Dermis blood vessel endothelial cell (primary cell): ENCODE measurements at places on chromosomes 3 and 15. TPM values are rescaled to one million over a fixed set of nuclear protein-coding genes. Genes with fewer than 3 reads are reported as not detected.

ARGFX gene
- total RNA-seq, result not detected in 2 replicates

DNA sequence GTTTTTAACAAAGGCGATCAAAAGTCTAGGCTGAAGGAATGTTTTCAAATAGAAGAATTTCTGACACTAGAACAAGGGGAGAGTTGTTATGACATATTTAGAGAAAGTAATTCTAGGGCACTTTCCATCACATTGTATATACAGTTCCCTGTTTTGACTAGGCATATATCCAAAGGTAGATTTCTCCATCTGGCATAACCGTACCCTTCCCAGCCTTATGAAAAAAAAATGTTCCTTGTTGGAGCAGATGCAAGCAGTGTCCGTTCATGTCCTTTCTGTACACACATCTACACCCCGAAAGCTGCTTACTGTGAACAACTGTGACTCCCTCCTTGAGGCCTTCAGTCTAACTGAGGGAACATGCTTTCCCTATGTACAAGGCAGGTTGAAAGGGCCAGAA, 271.7 kb upstream of the GBE1 start:
- DNase-seq, result no peak

DNA sequence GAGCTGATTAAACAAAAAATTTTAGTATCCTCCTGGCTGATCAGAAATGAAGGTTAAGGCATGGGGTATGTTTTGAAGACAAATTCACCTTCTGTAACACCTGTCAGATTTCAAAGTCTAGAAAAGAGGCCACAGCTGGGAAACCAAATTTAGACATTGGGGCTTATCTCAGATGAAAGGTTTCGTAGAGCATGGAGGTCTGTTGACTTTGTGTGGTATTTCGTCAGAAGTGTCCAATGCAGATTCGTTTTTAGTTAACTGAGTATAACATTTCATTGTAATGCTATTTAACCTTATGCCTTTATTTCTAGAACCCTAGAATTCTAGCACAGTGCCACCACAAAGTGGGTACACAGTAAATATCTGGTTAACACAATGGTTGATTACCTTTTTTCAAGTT, 61.7 kb downstream of the FNDC3B start:
- no peak for DNase-seq

CLDN18 gene
- not detected in 2 replicates for total RNA-seq

- DNase-seq, result no peak
Measured at GRCh38 chr15:80246425-80246894, 5.6 kb downstream of the CTXND1 start.

ITIH4 gene
- 0.19 and 1.9 TPM in 2 replicates for total RNA-seq

PDCD6IP gene
- 325 and 401 TPM in 2 replicates for total RNA-seq

GRCh38 chr15:96582473-96582872, 252.0 kb downstream of the NR2F2 start:
- no peak for DNase-seq

GRCh38 chr3:25573386-25574171, 91.1 kb downstream of the TOP2B start:
- no peak for DNase-seq

DNA sequence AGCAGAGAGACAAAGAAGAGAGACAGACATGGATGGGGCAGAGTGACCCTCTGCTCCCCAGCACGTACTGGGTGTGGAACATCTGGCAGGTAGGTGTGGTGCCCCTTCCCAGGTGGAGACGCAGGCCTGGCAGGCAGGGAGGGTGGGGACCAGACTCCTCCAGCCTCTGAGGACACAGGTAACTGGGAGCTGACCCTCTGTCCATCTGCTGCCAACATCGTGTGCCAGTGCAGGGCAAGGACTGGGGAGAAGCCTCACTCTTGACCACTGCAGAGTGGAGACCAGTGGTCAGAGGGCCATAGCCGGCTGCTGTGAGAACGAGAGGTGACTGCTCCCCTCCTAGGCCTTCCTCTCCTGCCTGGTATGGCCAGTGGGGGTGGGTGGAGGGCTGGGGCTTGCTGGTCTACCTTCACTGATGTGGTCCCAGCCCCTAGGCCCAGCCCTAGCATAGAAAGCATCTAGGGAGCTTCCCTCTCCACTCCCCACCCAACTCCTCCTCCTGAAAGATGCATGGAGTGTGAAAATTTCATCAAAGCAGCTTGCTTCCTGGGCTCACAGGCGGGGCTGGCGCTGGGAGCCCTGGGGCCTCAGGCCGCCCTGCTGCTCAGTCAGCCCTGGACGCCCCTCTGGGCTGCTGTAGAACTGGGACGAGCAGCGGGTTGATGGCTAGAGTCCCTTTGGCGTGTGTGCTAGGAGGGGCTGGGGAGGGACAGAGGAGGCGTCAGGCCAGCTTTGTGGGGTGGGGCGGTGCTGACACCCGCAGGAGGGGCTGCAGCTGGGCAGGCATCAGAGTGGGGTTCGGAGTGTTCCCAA, 90.3 kb downstream of the PLXNA1 start:
- no peak for DNase-seq

DNA sequence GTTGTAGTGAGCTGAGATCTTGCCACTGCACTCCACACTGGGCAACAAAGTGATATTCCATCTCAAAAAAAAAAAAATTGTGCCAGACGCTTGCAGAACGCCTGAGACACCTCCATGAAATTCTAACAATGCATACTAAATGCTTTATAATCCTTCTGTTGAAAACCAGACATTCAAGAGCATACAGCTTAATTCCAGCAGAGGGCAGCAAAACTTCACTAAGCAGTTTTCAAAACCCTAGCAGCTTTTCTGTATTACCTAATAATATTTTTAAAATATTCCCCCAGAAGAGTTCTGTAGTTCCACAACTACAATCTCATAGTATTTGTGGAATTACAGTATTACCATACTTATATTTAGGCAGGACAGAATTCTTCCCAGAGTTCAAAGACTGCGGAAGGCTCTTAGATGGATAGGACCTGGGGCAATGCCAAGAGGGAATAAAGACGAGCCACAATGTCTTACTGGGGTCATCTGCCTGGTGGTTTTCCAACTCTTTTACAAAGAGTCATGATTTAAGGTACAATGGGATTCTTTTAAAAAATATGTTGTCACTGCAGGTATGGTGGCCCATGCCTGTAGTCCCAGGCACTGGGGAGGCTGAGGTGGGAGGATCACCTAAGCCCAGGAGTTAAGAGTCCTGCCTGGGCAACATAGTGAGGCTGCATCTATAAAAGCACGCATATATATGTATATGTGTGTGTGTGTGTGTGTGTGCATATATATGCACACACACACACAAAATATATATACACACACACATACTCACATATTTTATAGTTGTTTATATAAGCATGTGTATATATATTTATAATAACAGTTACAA, 19.6 kb upstream of the TASOR start:
- peak; percentile 85 for DNase-seq

- peak; percentile 41 for DNase-seq
Measured at GRCh38 chr3:63886858-63887257, 23.2 kb downstream of the ATXN7 start.

SCG5 gene
- total RNA-seq, result 0.34 TPM in 1 of 2 replicates, not detected in the other

CCK gene
- total RNA-seq, result not detected in 2 replicates

- peak; percentile 89 for DNase-seq
Measured at GRCh38 chr3:38805765-38806386, 10.1 kb downstream of the SCN10A start.

MED12L gene
- under 0.01 and 0.05 TPM in 2 replicates for total RNA-seq

AGBL1 gene
- total RNA-seq, result not detected in 2 replicates

GRCh38 chr3:124587053-124587408, 143.2 kb upstream of the UMPS start:
- no peak for DNase-seq

GRCh38 chr3:68773401-68773800, 158.9 kb downstream of the TAFA4 start:
- no peak for DNase-seq

GREM1 gene
- 0.47 and 1.2 TPM in 2 replicates for total RNA-seq

TM4SF18 gene
- total RNA-seq, result 363 and 529 TPM in 2 replicates

GRCh38 chr15:51970132-51970817, 1.3 kb downstream of the LEO1 start:
- DNase-seq, result no peak

NR1I2 gene
- total RNA-seq, result under 0.01 TPM in 1 of 2 replicates, not detected in the other

GRCh38 chr3:189566550-189567130, 64.5 kb upstream of the TP63 start:
- DNase-seq, result no peak

- no peak for DNase-seq
Measured at GRCh38 chr15:91471468-91471867, 371.4 kb downstream of the SV2B start.

DNA sequence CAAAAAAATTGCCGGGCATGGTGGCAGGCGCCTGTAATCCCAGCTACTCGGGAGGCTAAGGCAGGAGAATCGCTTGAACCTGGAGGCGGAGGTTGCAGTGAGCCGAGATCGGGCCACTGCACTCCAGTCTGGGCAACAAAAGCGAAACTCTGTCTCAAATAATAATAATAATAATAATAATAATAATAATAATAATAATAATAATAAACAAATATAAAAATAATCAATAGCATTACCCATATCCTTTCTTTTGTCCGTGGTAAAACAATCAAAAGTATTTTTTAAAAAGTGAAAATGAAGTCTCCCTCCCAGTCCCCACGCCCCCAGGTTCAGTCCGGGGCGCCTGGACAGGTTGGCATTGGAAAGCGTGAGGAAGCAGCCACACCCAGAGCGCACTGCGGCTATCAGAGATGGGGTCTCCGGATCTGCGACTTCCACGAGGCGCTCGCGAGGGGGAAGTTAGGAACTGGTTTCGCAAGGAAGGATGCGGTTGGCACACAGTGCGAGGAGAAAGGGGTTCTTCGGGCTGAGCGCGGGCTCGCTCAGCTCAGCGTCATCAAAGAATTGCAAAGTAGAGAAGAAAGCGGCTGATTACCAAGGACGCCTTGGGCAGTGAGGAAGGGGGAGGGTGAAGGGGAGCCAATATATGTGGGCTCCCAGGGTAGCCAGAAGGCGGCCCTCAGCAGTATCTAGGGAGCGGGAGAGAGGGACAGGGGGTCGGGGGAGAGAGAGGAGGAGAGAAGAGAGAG, 69.5 kb upstream of the EPHB3 start:
- no peak for DNase-seq

SH3GL3 gene
- not detected in 2 replicates for total RNA-seq

- DNase-seq, result no peak
Measured at GRCh38 chr3:43279532-43279931, 6.8 kb upstream of the SNRK start.

DNA sequence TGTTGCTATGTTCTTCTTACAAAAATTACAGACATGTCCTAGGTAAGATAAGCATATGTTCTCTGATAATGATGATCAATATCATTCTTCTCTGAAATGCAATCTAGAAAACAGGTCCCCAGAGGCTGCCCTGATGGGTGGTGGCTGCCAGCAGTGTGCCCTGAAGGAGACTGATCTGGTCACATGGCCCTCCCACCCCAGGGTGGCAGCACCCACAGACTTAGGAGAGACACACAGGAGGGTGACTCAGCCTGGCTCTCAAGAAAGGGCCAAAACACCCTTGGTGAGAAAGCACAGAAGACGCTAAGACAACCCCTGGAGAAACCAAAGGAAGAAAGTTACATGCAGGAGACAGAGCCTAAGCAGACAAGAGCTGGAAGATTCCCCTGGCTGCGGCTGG, 203.7 kb downstream of the TJP1 start:
- no peak for DNase-seq

- no peak for DNase-seq
Measured at GRCh38 chr3:99716463-99716995, 78.1 kb downstream of the COL8A1 start.

MCF2L2 gene
- 0.34 and 0.84 TPM in 2 replicates for total RNA-seq

DNA sequence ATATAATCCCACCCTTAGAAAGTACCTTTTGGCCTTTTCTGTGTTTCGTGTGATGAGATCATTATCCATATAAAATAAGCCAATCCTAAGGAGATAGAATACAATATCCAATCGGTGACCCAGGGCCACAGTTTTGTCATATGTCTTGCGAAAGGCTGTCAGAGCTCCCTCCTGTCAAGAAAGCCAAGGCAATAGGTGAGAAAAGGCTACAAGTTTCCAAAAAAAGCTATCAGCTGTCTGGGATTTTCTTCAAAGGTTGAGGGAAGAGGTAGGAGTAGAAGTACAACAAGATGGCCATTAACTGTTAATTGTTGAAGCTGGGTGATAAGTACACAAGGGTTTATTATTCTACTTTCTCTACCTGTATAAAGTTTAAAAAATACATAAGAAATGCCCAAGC, 4.0 kb downstream of the PSMD6 start:
- no peak for DNase-seq

GRCh38 chr3:24508423-24508839, 13.8 kb upstream of the THRB start:
- DNase-seq, result no peak

GRCh38 chr3:107753494-107753893, 230.7 kb downstream of the BBX start:
- DNase-seq, result peak; percentile 63

DNA sequence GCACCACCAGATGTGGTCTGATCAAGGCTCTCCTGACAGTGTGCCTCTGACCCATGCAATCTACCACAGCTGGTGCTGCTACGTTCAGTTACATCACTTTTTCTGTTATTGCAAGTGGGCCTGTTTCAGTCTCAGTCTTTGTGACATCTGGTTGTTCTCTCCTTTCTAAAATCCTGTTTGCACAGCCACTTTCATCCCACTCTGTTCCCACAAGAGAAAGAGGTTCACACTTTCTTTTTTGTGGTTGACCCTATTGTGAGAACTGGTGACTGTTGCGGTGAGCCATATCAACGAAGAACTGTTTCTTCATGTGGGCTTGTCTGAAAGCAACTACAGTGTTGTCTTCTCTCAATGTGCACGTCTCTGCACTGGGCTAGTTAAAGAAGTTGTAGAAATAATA, 342.8 kb upstream of the ARPP21 start:
- no peak for DNase-seq

- DNase-seq, result no peak
Measured at GRCh38 chr3:11711876-11712275, 68.2 kb upstream of the VGLL4 start.

GRCh38 chr3:10753964-10754363, 62.1 kb upstream of the SLC6A11 start:
- peak; percentile 70 for DNase-seq

GRCh38 chr3:72158639-72159326, 373.8 kb upstream of the PROK2 start:
- DNase-seq, result no peak

- no peak for DNase-seq
Measured at GRCh38 chr3:42052132-42052483, 39.0 kb upstream of the TRAK1 start.

GRCh38 chr15:60751985-60752952, 273.3 kb upstream of the ICE2 start:
- DNase-seq, result peak; percentile 86

CPOX gene
- 26.0 and 33.2 TPM in 2 replicates for total RNA-seq

- peak; percentile 75 for DNase-seq
Measured at GRCh38 chr3:17233398-17233800, 348.6 kb downstream of the PLCL2 start.

DNA sequence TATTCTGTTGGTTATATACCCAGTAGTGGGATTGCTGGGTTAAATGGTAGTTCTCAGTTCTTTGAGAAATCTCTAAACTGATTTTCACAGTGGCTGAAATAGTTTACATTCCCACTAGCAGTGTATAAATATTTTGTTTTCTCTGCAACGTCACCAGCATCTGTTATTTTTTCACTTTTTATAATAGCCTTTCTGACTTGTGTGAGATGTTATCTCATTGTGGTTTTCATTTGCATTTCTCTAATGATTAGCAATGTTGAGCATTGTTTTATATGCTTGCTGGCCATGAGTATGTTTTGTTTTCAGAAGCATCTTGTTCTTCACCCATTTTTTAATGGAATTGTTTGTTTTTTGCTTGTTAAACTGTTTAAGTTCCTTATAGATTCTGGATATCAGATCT, 612.7 kb upstream of the SGO1 start:
- no peak for DNase-seq

GRCh38 chr3:36804295-36805055, 40.1 kb upstream of the DCLK3 start:
- DNase-seq, result no peak

GRCh38 chr15:71730277-71731144, 79.8 kb upstream of the NR2E3 start:
- peak; percentile 87 for DNase-seq
